ENCODE measurements at places on chromosomes 7 and 10. TPM values are rescaled to one million over a fixed set of nuclear protein-coding genes. Genes with fewer than 3 reads are reported as not detected.

The RSPH10B2 gene
- total RNA-seq: 0.10 TPM

The GPER1 gene
- 0.15 TPM for total RNA-seq

The TMEM236 gene
- total RNA-seq: not detected

The EPHB4 gene
- total RNA-seq: 61.7 TPM

The MMRN2 gene
- 1.6 TPM for total RNA-seq

The CYP26C1 gene
- not detected for total RNA-seq

The ANKRD30A gene
- total RNA-seq: not detected

The GHRHR gene
- not detected for total RNA-seq

The NXPH1 gene
- not detected for total RNA-seq

The HIBADH gene
- total RNA-seq: 37.8 TPM

The UBE2H gene
- 42.3 TPM for total RNA-seq

The CHRM2 gene
- not detected for total RNA-seq

The FGFBP3 gene
- total RNA-seq: 0.53 TPM

The MRLN gene
- total RNA-seq: 16.0 TPM

The PRRT4 gene
- 3.2 TPM for total RNA-seq

Measured in SJCRH30 (cell line).